ENCODE measurements at places on chromosomes 1 and 21. TPM values are rescaled to one million over a fixed set of nuclear protein-coding genes. Genes with fewer than 3 reads are reported as not detected.

Gene TMEM54
- 119 TPM for total RNA-seq

- no peak for DNase-seq
Observed at GRCh38 chr1:187551061-187551460, 722.3 kb downstream of the PLA2G4A start.

DNA sequence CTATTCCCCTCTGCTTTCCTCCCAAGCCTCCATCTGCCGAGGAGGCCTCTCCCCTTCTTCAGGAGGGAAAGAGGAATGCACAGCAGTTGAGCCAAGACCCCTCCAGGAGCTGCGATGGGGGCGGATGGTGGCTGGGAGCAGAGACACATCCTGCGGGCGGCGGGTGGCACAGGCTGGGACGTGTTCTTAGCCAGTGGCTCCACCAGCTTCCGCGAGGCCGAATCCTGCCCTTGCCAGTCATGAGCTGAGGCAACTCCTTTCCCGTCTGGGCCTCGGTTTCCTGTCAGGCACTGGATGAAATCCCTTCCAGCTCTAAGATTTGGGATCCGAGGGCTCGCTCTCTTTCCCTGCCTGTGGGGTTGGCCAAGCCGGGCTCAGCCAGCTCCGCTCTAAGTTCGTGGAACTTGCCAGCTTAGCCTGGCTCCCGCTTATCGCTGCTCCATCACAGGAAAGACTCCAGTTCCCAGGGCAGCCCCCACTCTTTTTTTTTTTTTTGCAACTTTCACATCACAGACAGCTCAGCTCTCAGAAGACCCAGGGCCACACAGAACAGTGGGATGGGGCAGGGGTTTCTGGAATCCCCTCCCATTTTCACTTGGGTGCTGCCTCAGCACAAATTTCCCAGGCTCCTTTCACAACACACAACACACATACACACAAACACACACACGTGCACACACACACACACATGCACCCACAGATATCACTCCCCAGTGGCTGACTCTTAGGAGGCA lies 506 bp downstream of the MYOM3 start:
- DNase-seq = no peak

GRCh38 chr1:185567440-185567839 lies 166.8 kb upstream of the HMCN1 start:
- no peak for DNase-seq

- DNase-seq = no peak
Observed at GRCh38 chr1:207054491-207054890, 1.4 kb downstream of the PFKFB2 start.

Gene ATP6V0B
- 139 TPM for total RNA-seq

GRCh38 chr1:228021355-228022030 lies 14.7 kb downstream of the WNT3A start:
- DNase-seq = no peak

GRCh38 chr1:37486680-37487618 lies 12.6 kb downstream of the ZC3H12A start:
- no peak for DNase-seq

DNA sequence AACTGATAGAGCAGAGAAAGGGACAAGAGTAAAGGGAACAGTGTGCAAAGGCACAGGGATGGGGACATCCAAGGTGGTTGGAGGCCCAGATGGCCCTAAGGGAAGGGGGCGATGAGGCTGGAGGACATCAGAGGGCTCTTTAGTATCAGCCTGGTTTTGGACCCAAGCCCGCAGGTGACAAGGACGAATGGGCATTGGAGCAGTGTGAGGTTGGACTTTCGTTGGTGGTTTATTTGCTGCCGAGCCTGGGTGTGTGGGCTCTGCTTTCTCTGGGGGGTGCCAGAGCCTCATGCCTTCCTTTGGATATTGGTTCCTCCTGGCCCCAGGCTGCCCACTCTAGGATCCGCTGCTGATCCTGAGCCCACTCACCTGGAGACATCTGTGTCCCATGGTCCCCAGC lies 12.1 kb downstream of the FOXO6 start:
- no peak for DNase-seq

DNA sequence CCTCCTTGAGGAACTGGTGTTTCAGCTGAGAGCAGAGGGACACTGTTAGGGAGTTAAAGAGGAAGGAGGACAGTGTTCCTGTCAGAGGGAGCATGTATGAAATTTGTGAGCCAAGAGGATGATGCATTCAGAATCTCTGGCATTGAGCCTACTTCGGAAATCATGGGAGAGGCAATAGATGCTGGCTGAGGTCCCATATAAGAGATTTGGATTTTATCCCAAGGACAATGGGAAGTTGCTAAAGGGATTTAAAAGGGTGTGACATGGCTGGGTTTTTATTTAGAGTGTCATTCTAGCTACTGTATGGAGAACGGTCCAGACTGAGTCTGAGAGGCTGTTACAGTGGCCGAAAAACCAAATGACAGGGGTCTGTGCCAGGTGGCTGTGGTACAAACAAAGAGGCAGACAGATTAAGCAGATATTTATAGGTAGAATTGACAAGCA lies 403.2 kb upstream of the B3GALT2 start:
- no peak for DNase-seq

Gene CD1D
- 0.72 TPM for total RNA-seq

Gene RNF223
- 0.36 TPM for total RNA-seq

DNA sequence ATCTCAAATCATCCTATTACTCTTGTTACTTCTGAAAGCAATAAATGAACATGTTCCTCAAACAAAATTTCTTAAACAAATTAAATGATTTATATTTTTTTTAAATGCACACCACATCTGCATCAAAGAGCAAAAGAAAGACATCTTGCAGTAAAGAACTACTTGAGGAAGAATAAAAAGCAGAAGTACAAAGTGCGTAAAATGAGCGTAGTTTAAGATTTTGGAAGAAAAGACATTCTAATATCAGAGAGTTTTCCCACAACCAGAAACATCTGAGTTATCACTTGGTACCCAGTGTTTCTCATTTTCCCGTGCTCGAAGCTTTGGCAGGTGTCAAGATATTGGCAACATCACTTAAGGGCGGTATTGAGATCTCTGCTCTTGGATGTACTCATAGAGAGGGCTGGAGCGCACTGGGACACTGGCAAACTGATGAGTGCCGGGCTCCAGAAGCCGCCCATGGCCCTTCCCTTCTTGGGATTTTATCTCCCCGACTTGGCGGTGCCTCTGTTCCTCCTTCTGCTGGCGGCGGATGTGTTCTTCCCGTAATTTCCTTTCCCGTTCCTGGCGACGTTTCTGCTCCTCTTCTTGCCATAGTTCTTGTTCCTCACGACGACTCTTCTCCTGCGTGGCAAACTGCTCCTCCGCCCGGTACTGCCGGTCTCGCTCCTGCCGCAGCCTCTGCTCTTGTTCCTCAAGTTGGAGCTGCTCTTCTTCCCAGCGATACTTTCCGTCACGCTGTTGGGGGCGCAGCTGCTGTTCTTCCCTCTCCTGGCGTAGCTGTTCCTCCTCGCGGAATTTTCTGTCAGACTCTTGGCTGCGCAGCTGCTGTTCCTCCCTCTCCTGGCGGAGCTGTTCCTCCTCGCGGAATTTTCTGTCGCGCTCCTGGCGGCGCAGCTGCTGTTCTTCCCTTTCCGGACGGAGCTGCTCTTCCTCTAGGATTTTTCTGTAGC lies 7.9 kb downstream of the TCHH start:
- no peak for DNase-seq

Gene SH2D2A
- total RNA-seq = 3.5 TPM

DNA sequence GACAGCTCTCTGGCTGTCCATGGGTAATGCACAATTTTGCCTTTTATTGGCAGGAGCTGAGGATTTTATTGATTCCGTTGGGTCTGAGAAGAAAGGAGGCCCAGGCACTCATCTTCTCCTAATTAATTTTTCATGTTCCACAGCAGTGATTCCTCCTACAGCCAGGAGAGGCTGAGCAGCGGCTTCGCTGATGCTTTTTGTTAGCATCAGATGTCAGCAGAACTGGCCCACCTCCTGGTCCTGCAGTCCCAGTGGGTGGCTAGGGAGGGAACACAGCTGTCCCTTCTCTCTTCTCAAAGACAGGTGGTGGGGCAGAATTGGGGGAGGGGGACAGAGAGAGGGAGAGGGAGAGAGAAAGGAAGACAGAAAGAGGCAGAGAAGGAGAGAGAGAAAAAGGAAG lies 5.7 kb downstream of the MT1HL1 start:
- no peak for DNase-seq

- DNase-seq = no peak
Observed at GRCh38 chr1:57163325-57163724, 197.5 kb upstream of the C8B start.

DNA sequence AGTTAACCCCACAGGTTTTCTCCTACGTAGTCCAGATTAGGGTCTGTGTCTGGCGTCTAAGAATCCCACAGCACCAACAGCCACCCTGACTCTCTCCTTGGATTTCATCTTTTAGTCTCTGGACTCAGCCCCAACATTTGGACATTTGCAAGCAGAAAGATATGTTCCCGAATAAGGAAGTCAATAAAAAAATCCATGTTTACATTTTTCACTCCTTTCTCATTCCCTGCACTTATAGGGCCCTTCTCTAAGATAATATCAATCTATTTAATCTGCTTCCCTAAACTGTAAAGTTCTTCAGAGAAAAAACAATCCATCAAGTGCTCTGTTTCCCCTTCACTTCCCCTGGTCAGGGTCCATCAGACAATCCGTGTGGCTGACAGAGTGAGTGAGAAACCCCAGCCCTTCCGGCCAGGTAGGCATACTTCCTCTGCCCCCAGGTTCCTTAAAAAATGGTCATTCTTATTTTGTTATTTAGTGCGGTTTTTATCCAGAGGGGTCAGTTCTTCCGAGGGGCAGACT lies 105.9 kb upstream of the CDC42BPA start:
- DNase-seq = no peak

DNA sequence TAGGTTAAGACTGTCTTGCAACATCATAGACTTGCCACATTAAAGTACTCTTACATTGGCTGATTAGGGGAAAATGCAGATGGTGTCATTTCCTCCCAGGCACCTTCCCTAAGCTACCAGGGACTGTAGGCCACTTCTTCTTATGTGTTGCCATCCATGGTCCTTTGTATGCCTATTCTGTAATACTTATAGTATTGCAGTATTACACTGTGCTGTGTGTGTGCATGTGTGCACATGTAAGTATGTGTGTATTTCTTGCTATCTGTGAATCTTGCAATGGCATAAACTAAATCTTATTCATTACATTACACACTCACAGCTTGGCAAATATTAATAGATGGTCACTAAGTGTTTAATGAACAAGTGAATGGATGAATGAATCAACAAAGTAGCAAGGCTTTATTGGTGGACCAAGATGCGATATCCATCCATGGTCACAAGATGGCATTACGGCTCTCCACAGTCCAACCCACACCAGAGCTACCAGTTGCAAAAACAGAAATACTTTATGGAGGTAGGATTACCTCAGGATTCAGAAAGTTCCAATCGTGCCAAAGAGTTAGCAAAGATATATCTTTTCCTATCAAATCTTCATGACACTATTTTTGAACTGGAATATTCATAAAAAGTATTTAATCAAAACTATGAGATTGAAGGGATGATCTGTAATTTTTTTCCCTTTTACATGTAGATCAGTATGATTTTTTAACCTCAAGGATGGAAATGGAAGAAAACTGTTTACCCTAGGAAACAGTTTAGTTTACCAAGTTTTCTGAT lies 160.2 kb downstream of the DENND1B start:
- no peak for DNase-seq
